Right cardiac atrium (tissue), 5 donors: ENCODE measurements at places on chromosomes 1 and 21. TPM values are rescaled to one million over a fixed set of nuclear protein-coding genes. Genes with fewer than 3 reads are reported as not detected.

The HSPG2 gene
- 524 TPM for total RNA-seq

The DDR2 gene
- 72.1 TPM for total RNA-seq

The CD5L gene
- not detected for total RNA-seq

The OR2L3 gene
- not detected for total RNA-seq

The C21orf58 gene
- total RNA-seq, result 0.84 TPM

The HES3 gene
- total RNA-seq, result not detected
